Fibroblast of upper back skin (primary cell): ENCODE measurements at places on chromosomes 16 and 17.
A peak's percentile ranks its signal among the peaks of the same experiment; 100 is the strongest.

DNA sequence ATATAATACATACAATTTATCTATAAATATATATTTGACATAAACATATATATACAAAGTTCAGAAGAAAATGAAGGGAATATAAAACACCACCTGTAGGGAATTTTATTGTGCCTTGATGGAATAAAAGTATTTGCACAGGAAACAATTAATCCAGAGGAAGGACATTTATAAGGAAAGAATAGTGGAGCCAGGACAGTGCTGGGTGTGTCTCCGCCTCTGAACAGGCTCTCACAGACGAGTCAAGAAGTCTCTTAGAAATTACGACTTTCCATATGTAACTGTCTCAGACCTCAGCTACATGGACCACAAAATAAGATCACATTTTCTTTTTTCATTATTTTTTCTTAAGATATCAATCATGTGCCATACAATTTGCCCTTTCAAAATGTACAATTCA lies 93.9 kb downstream of the TMEM114 start:
- no peak for DNase-seq

DNA sequence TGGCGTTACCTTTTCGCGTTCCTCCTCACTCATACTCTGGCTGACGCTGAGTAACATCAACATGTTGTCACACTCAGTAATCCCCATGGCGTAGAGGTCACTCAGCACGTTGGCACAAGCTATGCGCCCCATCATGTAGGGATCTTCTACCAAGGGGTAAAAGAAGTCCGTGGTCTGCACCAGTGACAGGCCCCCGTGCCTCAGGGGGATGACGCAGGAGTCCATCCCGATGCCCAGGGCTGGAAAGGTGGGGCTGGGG lies 596 bp downstream of the SEPHS2 start:
- no peak for DNase-seq

- DNase-seq = peak; percentile 32
Measured at GRCh38 chr17:51298508-51299371, 38.4 kb downstream of the UTP18 start.

DNA sequence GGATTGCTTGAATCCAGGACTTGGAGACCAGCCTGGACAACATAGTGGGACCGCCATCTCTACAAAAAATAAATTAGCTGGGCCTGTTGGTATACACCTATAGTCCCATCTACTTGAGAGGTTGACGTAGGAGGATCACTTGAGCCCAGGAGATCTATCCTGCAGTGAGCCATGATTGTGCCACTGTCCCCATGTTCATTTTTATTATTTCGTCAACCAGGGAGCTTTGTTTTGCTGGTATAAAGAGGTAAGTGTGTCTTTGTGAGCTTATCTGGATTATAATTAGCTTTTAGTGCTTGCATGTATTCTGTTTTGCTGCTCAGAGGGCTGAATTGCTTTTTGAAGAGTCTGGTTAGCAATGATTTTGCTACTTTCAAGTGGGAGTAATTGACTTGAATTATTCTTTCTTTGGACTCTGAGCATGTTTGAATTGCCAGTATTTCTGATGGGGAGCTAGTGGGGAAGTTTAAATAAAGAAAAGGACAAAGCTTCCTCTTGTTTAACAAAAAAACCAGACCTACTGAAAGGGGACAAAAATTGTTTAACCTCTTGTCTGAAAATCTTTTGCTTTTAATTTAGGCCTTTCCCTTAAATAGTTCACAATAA lies 31.6 kb upstream of the BCAS3 start:
- DNase-seq = no peak

GRCh38 chr16:88462396-88462795 lies 9.3 kb downstream of the ZFPM1 start:
- DNase-seq = no peak

GRCh38 chr16:30700491-30700890 lies 1.5 kb downstream of the SRCAP start:
- no peak for DNase-seq

DNA sequence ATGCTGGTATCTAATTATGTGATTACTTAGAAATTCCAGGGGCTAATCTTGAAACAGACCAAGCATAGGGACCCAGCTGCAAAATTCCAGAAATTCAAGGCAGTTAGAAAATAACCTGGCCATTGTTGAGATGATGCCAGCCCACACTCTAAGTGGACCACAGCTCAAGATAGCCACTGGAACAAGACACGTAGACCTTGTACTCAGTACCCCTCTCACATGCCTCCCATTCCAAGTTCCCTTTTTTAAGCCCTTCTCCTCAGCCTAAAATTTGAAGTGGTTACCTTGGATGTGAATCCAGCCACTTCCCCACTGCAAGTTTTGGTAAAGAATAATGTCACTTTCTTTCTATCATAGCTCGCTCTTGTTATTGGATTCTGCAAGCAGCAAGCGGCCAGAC lies 4.1 kb upstream of the ZNF19 start:
- no peak for DNase-seq

GRCh38 chr17:81869221-81870130 lies 1.7 kb downstream of the ARHGDIA start:
- peak; percentile 44 for DNase-seq

GRCh38 chr17:78777881-78778280 lies 4.2 kb downstream of the CYTH1 start:
- no peak for DNase-seq
